ENCODE measurements at places on chromosomes 5 and 9. TPM values are rescaled to one million over a fixed set of nuclear protein-coding genes. Genes with fewer than 3 reads are reported as not detected.

Gene ZMYND19
- total RNA-seq: 42.8 TPM

Gene NRG2
- total RNA-seq: 0.08 TPM

Gene C9orf43
- 0.08 TPM for total RNA-seq

Gene GARIN3
- not detected for total RNA-seq

Gene IFNA21
- not detected for total RNA-seq

Gene CDKN2A
- 47.6 TPM for total RNA-seq

Gene PRLR
- not detected for total RNA-seq

Gene MAMDC4
- 2.6 TPM for total RNA-seq

Gene LCN6
- total RNA-seq: not detected

Gene QSOX2
- 15.1 TPM for total RNA-seq
